ENCODE measurements at places on chromosomes 2 and 18. TPM values are rescaled to one million over a fixed set of nuclear protein-coding genes. Genes with fewer than 3 reads are reported as not detected.
A peak's percentile ranks its signal among the peaks of the same experiment; 100 is the strongest.

- no peaks in the 10 kb centered on the region for H3K27me3 ChIP-seq
- no peak overlapping the region for H3K27ac ChIP-seq
- H3K4me3 ChIP-seq: no peak overlapping the region
- H3K36me3 ChIP-seq: no peaks in the 10 kb centered on the region
- no peaks in the 10 kb centered on the region for H3K4me1 ChIP-seq
These were observed 102.1 kb downstream of the SNTG2 start for GRCh38 chr2:1052771-1053191.

DNA sequence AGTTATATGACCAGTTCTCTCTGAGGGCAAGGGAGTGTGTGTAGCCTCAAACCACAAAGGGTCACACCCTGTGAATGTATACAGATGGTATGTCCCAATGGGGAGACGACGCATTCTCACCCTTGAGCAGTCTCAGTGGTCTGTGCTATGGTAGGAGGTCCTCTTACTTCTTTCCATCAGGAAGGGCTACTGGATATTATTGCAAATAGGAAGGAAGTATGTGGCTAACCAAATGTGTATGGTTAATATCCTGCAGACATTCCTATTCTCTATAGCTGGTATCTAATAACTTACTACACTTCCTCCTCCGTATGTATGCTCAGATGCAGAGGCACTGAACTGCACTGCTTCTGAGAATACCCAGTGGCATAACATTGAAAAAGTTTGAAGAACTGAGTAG lies 306.7 kb upstream of the CCDC68 start:
- no peaks in the 10 kb centered on the region for H3K36me3 ChIP-seq
- no peak for DNase-seq
- H3K27ac ChIP-seq: peak overlapping the region; percentile 1
- H3K27me3 ChIP-seq: no peaks in the 10 kb centered on the region
- H3K4me1 ChIP-seq: peaks cover 58% of the 10 kb centered on the region

DNA sequence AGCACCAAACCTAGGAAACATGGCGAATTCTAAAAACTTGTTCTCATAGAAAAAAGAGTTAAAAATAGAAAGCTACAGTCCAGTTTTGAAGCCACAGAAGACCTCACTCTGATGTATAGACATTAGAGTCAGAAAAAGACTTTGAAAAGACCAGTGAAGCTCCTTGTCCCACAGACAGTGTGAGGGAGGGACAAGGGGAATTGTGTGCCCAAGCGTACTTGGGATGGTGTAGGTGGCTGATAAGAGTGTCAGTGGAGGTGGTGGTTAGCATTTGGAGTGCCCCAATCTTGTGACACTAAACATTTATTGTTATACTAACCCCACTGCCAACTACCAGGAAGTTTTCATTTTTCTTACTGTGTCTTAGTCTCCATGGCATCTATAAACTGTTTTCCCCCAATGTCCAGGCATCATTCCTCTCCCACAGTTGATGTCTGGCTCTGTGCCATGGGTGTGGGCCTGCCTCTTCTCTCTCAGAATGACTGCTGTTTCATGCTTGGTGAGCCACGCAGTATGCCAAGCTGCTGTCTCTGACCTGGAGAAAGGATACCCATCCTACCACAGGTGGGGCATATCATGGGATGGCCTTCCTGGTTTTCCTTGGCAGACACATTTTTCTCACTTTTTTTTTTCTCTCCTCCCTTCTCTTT lies 161.4 kb downstream of the RPIA start:
- H3K27ac ChIP-seq: no peak overlapping the region
- peaks cover under 1% of the 10 kb centered on the region for H3K4me1 ChIP-seq
- no peaks in the 10 kb centered on the region for H3K36me3 ChIP-seq
- no peak overlapping the region for H3K4me3 ChIP-seq

- no peak overlapping the region for H3K27ac ChIP-seq
- H3K27me3 ChIP-seq: peaks cover 18% of the 10 kb centered on the region
- H3K4me1 ChIP-seq: no peaks in the 10 kb centered on the region
- no peak for DNase-seq
These were observed 14.1 kb downstream of the SLC9A4 start for GRCh38 chr2:102486941-102487702.

- DNase-seq: no peak
- H3K27ac ChIP-seq: no peak overlapping the region
- H3K36me3 ChIP-seq: no peaks in the 10 kb centered on the region
- H3K4me3 ChIP-seq: no peak overlapping the region
- H3K4me1 ChIP-seq: no peaks in the 10 kb centered on the region
These were observed 1297.1 kb downstream of the DPP10 start for GRCh38 chr2:115739574-115739973.

GRCh38 chr2:85697096-85697495 lies 2.9 kb downstream of the GNLY start:
- DNase-seq: no peak
- H3K27me3 ChIP-seq: no peaks in the 10 kb centered on the region
- no peaks in the 10 kb centered on the region for H3K4me1 ChIP-seq
- no peak overlapping the region for H3K4me3 ChIP-seq

ELAC1 gene
- 2.3 TPM for polyA plus RNA-seq

CAPN14 gene
- 0.07 TPM for polyA plus RNA-seq

GRCh38 chr2:7379799-7380198 lies 462.6 kb downstream of the RNF144A start:
- no peak for DNase-seq
- no peaks in the 10 kb centered on the region for H3K27me3 ChIP-seq
- no peaks in the 10 kb centered on the region for H3K36me3 ChIP-seq
- no peak overlapping the region for H3K27ac ChIP-seq

DNA sequence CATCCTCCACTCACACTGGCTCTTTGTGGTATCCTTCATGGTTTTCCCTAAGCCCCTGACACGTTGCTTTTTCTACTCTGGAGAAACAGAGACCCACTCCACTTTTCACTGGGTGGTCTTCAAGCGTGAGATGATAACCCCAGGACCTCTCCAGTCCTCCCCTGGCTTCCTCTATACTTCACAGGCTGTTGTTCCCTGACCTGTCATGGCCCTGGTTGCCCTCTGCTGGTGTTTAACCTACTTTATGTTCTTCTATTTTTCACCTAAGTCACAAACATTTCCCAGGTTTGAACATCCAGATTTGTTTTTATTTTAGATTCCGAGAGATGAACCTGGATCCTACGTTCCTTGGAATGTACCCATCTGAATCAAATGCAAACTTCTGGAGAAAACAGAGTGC lies 84.5 kb downstream of the AOX1 start:
- H3K4me1 ChIP-seq: no peaks in the 10 kb centered on the region
- no peaks in the 10 kb centered on the region for H3K27me3 ChIP-seq
- no peak overlapping the region for H3K27ac ChIP-seq
- H3K4me3 ChIP-seq: no peak overlapping the region
- no peak for DNase-seq
- H3K36me3 ChIP-seq: no peaks in the 10 kb centered on the region

DNA sequence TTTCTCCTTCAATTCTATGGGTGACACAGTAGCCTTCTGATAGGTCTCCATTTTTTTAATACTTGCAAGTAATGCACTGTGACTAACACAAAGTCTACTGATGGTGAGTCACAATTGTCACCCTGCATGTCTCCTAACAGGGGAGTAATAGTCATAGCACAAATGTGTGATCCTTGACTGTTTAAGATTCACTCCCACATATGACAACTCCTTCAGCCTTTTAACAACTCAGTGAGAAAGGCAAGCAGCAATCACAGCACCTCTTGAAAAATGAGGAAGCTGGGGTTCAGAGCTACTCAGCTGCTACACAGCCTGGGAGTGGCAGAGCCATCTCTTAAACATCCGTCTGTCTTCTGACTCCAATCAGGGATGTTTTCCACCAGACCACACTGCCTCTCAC lies 63.8 kb downstream of the EHD3 start:
- H3K4me1 ChIP-seq: peaks cover 4% of the 10 kb centered on the region
- H3K27ac ChIP-seq: no peak overlapping the region
- H3K36me3 ChIP-seq: no peaks in the 10 kb centered on the region
- DNase-seq: no peak
- no peaks in the 10 kb centered on the region for H3K27me3 ChIP-seq
- no peak overlapping the region for H3K4me3 ChIP-seq

DNA sequence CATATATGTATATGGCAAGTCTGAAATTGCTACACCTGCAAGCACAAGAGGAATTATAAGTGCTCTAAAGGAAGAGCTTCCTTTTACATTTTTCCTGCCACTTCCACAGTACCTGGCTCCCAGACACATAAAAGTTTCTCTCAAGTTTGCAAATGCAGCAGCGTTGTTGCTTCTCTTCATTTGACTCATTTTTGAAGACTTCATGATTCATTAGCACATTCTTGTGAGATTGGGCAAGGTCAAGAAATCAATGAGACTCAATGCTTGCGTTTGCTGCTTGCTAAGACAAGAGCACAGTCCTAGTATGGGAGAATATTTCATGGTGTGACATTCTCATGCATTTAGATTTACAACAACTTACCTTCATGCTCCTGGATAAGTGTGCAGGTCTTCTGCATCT lies 42.6 kb upstream of the PDCL3 start:
- H3K36me3 ChIP-seq: no peaks in the 10 kb centered on the region
- H3K27me3 ChIP-seq: no peaks in the 10 kb centered on the region
- H3K4me3 ChIP-seq: no peak overlapping the region
- no peak overlapping the region for H3K27ac ChIP-seq
- no peak for DNase-seq

- H3K4me1 ChIP-seq: no peaks in the 10 kb centered on the region
- DNase-seq: peak; percentile 70
- H3K27ac ChIP-seq: peak overlapping the region; percentile 5
These were observed 14.1 kb upstream of the CHRNA1 start for GRCh38 chr2:174778085-174778981.

DNA sequence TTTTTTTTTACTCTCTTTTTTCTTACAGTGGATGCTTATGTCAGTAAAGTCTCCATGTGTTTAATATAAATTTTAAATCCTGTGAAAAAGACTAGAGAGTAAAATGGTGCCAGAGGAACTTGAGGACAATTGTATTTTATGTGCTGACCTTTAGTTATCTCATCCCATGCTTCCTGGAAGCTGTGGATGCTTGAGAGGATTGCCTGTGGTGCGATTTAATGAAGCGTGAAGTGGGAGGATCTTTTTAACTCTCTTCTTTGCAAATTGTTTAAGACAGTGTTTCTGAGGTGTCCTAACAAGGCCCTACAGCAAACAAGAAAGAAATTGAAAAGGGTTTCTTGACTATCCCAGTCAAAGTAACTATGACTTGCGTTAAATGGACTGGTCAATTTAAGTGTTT lies 84.2 kb downstream of the DTNA start:
- no peaks in the 10 kb centered on the region for H3K27me3 ChIP-seq
- peaks cover 12% of the 10 kb centered on the region for H3K4me1 ChIP-seq
- no peaks in the 10 kb centered on the region for H3K36me3 ChIP-seq
- no peak overlapping the region for H3K4me3 ChIP-seq
- DNase-seq: no peak
- H3K27ac ChIP-seq: no peak overlapping the region

DNA sequence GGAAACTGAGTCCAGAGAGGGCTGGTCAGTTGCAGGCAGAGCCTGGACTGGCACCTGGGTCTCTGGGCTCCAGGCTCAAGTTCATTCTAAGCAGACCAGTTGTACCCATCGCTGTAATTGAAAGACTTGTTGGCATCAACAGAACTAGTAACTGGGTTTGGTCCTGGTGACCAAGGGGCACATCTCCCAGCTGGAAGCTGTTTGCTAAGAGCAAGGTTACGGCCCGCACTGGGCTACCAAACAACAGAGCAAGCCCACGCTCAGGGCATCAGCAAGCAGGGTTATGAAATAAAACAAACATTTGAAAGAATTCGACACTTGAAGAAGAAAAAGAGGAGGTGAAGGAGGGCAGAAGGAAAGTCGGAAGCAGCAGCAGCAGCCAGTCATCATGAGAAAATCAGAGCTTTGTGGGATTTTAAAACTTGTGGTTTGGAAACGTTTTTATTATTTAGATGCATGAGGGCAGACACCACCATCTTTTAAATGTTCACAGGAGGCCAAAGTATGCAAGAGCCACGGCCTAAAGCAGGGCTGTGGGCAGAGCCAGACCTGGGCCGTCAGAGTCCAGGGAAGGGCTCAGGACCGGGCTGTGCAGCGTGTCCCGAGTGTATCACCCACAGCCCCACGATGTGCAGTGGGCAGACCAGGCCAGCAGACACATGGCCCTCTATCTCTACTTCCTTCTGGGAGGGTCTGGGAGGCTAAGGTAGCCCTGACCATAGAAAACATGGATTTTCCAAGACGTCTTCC lies 220.3 kb downstream of the BCL2 start:
- H3K27me3 ChIP-seq: no peaks in the 10 kb centered on the region
- DNase-seq: no peak
- peak overlapping the region; percentile 77 for H3K27ac ChIP-seq
- no peak overlapping the region for H3K4me3 ChIP-seq
- peaks cover 9% of the 10 kb centered on the region for H3K4me1 ChIP-seq

DNA sequence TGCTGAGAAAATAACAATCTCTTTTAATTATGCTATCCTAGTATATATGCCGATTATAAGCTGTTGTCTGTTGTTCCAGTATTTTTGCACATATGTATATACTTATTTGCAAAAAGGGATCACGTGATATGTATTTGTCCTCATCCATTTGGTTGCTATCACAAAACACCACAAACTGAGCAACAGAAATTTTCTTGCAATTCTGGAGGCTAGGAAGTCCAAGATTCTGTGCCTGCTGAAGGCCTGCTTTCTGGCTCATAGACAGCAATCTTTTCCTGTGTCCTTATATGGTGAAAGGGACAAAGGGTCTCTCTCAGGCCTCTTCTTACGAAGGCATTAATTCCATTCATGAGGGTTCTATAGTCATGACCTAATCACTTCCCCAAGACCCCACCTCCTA lies 186.5 kb downstream of the LPIN1 start:
- H3K27me3 ChIP-seq: no peaks in the 10 kb centered on the region
- no peaks in the 10 kb centered on the region for H3K36me3 ChIP-seq
- DNase-seq: no peak
- no peak overlapping the region for H3K4me3 ChIP-seq
- H3K4me1 ChIP-seq: peaks cover 3% of the 10 kb centered on the region
- H3K27ac ChIP-seq: no peak overlapping the region

- H3K4me1 ChIP-seq: peaks cover 10% of the 10 kb centered on the region
- peaks cover 16% of the 10 kb centered on the region for H3K36me3 ChIP-seq
These were observed 133.1 kb downstream of the NFATC1 start for GRCh38 chr18:79528846-79529245.

RAX gene
- not detected for polyA plus RNA-seq

FTCDNL1 gene
- polyA plus RNA-seq: 0.69 TPM

DNA sequence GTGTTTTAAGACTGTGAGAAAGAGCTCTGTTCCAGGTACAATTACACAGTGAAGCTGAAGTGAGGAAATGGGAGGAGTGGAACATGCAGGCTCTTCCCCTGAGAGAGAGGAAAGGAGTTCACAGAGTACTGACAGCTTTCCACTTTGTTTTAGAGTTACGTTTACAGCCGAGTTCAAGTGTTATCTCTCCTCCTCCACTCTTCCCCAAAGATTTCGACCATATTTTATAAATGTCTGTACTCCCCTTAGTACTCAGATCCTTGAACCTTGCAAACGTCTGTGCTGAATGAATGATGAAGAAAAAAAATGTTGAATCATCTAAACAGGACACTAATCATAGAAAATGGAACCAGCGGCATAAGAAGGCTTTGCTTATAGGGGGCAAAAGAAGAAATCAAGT lies 121.6 kb downstream of the THADA start:
- no peak overlapping the region for H3K4me3 ChIP-seq
- no peak overlapping the region for H3K27ac ChIP-seq
- DNase-seq: no peak

IWS1 gene
- 46.5 TPM for polyA plus RNA-seq

WNT10A gene
- not detected for polyA plus RNA-seq

GRCh38 chr18:49590608-49591007 lies 28.8 kb downstream of the LIPG start:
- H3K27ac ChIP-seq: no peak overlapping the region
- H3K36me3 ChIP-seq: no peaks in the 10 kb centered on the region
- H3K27me3 ChIP-seq: no peaks in the 10 kb centered on the region
- H3K4me1 ChIP-seq: no peaks in the 10 kb centered on the region
